ENCODE measurements at places on chromosomes 5 and 9.

- no peak for DNase-seq
Measured at GRCh38 chr5:56817263-56818014, 2.1 kb downstream of the MAP3K1 start.

- no peak for DNase-seq
Measured at GRCh38 chr5:117759849-117760499, 1185.4 kb upstream of the SEMA6A start.

DNA sequence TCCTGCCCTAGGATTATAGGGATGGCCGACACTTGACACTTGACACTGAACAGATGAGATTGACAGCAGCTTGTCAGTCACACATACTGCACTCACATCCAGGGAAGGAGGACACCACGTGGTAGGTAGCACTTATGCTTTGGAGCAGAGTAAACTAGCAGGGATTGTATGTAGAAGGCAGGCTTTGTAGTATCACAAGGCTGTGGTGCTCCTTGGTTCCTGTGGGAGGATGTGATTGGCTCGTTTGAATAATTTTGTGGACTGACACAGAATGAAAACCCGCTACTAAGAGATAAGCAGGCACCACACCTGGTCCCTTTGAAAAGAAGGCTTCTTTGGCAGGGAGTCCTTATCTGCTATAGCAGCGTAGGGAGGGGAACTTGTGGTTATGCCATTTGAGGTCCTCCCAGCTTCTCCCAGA is 63.6 kb upstream of the IL12B start:
- no peak for DNase-seq

- no peak for DNase-seq
Measured at GRCh38 chr9:75975071-75975470, 84.6 kb downstream of the PCSK5 start.

GRCh38 chr9:137397675-137398423 is 25.1 kb downstream of the EXD3 start:
- no peak for DNase-seq

GRCh38 chr9:35708146-35708545 is 18.4 kb upstream of the TPM2 start:
- no peak for DNase-seq

DNA sequence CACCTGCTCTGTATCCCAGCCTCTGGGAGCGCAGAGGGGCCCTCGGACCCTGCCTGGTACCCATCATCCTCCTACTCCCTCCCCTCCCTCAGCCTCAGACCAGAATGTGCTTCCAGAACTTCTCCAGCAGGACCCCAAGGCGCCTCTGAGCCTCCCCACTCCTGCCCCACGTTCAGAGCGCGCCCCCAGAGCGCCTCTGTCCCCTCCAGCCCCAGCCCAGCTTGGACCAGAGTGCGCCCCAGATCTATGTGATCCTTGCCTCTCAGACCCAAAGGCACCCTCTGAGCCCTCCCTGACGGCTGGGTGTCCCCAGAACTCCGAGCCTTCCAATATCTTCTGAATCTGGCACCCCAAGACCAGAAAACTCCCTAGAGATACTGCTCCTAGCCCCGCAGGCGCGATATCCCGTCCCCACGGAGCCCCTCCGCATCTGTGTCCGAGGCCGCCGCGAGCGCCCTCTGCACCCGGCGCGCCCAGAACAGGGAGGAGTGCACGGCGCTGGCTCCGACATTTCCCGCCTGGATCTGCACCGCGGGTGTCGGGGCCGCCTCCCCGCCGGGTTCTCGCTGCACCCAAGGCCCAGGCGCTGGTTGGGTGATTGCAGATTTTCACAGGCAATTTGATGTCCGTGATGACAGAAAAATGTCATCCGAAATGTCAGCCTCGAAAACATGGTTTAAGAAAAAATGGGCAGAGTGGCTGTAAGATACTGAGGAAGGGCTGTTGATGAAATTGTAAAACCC is 522 bp downstream of the BHMT start:
- no peak for DNase-seq

DNA sequence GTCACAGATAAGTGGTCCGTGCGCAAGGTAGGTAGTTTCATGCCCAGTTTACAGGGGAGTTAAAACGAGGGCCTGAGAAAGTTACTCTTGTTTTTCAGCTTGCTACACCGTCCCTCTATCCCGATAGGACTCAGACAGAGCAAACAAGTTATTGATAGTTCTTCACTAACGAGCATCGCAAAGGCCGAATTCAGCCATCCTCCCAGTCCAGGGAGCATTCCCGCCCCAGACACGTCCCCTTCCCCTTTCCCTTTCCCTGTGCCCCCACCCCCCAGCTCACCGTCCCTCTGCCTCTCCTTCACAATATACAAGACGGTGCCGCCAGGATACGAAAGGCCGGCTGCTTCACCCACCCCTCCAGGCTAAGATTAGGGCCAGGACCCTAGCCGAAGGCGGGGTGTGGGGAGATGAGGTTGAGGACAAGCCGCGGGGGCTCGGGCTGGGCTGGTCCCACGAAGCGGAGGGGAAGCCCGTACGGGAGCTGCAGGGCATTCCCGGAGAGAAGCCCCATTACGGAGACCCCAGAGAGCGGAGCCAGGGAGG is 599 bp downstream of the KIAA1191 start:
- no peak for DNase-seq

DNA sequence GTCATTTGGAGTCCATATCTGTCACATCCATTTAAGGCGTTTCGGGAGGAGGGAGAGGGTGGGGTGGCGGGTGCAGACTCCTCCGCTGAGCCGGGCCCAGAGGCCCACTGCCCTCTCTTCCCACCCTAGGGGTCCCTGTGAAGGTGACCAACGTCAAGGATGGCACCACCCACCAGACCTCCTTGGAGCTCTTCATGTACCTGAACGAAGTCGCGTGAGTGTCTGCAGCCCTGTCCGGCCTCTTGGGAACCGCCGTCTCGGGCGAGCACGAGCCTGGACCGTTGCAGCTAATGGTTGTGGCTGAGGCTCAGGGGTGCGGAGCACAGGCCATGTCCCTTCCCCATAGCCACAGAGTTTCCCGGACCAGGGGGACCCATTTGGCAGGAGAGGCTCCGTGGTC is 34.8 kb downstream of the ASS1 start:
- DNase-seq, result no peak

Measured in NK-92 treated with Interleukin-12 subunit alpha and Interleukin-12 subunit beta, amount 100 ng/mL, for 24 hours (cell line).